ENCODE measurements at places on chromosomes 2 and 18. TPM values are rescaled to one million over a fixed set of nuclear protein-coding genes. Genes with fewer than 3 reads are reported as not detected.

- DNase-seq: no peak
Measured at GRCh38 chr2:205079173-205079572, 533.9 kb downstream of the PARD3B start.

Gene CXCR4
- 57.4 TPM for total RNA-seq

- DNase-seq: no peak
Measured at GRCh38 chr2:143140864-143141661, 11.8 kb downstream of the ARHGAP15 start.

DNA sequence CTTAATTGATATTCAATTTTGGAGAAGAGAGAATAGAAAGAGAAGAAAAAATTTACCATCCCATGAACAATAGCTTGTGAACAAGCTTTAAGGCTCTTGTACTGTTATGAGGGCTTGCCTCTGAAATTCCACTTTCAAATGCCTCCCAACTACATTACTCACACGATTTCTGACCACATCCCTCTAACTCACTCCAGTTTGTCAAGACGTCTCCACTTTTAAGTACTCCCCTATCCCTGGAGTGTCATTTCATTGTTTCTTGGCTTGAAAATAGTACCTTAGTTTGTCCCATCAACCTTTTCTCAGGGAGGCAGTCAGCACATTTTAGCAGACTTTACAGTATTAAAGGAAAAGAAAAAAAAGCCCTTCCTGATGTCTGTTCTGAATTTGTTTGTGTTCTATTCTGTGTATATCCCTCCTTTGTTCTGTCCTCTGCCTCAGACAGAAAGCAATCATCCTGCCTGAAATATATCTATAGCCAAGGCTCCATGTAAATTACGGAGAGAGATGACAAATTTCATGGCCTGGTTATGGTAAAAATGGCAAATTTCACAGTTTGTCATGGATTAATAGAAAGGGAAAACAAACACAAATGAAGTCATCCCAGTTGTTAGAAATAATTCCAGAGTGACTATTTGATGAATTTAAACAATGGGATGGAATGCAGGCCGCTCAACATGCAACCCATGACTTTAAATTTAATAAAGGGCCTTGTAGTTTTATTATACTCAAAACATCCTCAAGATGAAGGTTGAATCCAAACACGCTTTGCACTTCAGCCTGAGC, 228.8 kb downstream of the ETAA1 start:
- no peak for DNase-seq

DNA sequence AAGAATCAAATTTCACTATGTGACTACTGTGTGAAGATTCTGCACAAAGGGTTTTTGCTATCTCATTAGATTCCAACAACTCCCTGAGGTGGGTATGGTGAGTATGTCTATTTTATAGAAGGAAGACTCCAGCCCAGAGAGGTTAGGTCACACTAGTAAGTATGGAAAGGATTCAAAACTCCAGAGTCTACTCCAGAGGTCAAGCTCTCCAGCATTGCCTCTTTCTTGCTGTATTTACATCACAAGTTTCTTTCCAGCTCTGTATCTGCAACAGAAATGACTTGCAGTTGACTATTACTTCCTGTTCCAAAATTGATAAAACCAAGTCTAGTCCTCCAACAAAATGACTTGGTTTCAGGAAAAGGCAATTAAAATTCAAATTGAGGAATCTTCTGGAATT, 2.1 kb downstream of the COL4A4 start:
- DNase-seq: no peak

Gene TLX2
- not detected for total RNA-seq

- DNase-seq: no peak
Measured at GRCh38 chr18:46624127-46624526, 32.9 kb downstream of the LOXHD1 start.
